ENCODE measurements at places on chromosomes 4 and X. TPM values are rescaled to one million over a fixed set of nuclear protein-coding genes. Genes with fewer than 3 reads are reported as not detected.

Gene PLS3
- 0.36 TPM for total RNA-seq

Gene SSX4
- 3.0 TPM for total RNA-seq

- no peaks in the 10 kb centered on the region for H3K36me3 ChIP-seq
- no peak overlapping the region for H3K4me3 ChIP-seq
- H3K27ac ChIP-seq, result no peak overlapping the region
- H3K4me1 ChIP-seq, result peaks cover 14% of the 10 kb centered on the region
- no peaks in the 10 kb centered on the region for H3K27me3 ChIP-seq
- no peak for DNase-seq
Measured at GRCh38 chr4:37682701-37683401, 3.3 kb downstream of the RELL1 start.

- H3K27me3 ChIP-seq, result no peaks in the 10 kb centered on the region
- no peaks in the 10 kb centered on the region for H3K4me1 ChIP-seq
- no peak overlapping the region for H3K4me3 ChIP-seq
Measured at GRCh38 chr4:76386566-76387305, 34.2 kb downstream of the CCDC158 start.

DNA sequence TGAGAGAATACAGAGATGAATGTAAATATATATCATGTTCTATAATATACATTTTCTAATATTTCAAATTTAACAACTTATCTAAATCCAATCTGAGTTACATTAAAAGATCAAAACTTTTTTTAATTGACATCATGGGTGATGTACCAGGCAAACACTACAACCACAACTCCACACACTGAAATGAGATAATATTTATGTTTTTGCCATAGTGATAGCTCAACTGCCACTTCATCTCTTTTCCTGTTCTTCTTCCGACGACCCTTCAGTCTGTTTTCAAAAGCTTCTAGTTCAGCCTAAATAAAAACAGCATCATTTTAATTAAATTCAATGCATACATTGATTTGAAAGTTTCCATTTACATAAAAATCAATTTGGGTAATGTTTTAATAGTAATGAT, 10.2 kb upstream of the CORIN start:
- H3K27me3 ChIP-seq, result no peaks in the 10 kb centered on the region
- DNase-seq, result no peak
- no peak overlapping the region for H3K27ac ChIP-seq
- no peak overlapping the region for H3K4me3 ChIP-seq

Measured in K562 (cell line).